H1 (cell line): ENCODE measurements at places on chromosomes 5 and 9. TPM values are rescaled to one million over a fixed set of nuclear protein-coding genes. Genes with fewer than 3 reads are reported as not detected.

DNA sequence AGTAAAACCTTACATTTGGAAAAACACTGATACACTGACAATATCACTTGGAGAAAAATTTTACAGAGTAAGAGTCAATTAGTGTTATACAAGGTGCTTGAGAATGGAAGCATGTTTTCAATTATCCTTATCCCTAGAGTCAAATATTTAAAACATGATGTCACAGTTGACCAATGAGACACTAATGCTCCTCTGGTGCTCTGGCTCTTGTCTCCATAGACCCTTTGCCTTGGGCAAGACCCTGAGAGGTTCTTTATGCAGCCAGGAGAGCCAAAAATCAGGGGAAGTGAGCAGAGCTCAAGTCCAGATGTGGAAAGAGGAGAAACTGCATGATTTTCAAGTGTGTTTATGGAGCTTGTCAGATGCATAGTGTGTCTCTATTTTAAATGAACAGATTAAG lies 153.9 kb downstream of the MARCHF11 start:
- no peak overlapping the region for H3K27ac ChIP-seq
- DNase-seq, result no peak
- H3K36me3 ChIP-seq, result no peaks in the 10 kb centered on the region

DNA sequence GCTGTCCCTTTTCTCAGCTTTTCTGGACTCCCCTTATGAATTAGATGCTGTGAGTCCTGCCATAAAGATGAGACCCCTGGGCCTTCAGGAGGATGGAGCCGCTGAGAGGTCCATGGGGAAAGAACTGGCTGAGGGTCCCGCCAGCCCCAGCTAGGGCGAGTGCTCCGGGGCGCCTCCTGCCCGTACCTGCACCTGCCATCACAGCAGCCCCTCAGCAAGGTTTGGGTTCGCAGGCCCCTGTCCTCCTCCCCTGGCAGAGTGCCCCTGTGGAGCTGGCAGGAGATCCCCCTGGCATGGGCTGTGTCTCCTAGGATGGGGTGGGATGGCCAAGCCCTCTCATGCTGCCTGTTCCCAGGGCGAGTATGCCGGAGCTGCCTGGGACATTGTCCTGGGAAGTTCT lies 64.2 kb downstream of the COL5A1 start:
- no peaks in the 10 kb centered on the region for H3K27me3 ChIP-seq
- no peak overlapping the region for H3K27ac ChIP-seq
- H3K4me3 ChIP-seq, result no peak overlapping the region
- no peak for DNase-seq
- H3K4me1 ChIP-seq, result no peaks in the 10 kb centered on the region

- no peak overlapping the region for H3K27ac ChIP-seq
- peaks cover 3% of the 10 kb centered on the region; the same call in 1 of the 2 replicates for H3K4me1 ChIP-seq
- no peak for DNase-seq
- H3K36me3 ChIP-seq, result no peaks in the 10 kb centered on the region
- no peak overlapping the region for H3K4me3 ChIP-seq
- no peaks in the 10 kb centered on the region for H3K27me3 ChIP-seq
Measured at GRCh38 chr5:117207088-117207668, 632.6 kb upstream of the SEMA6A start.

Gene CD72
- 4.0 and 4.5 TPM in 2 replicates for total RNA-seq

- no peaks in the 10 kb centered on the region; the same call in 1 of the 2 replicates for H3K4me1 ChIP-seq
- H3K27ac ChIP-seq, result no peak overlapping the region
- no peaks in the 10 kb centered on the region for H3K36me3 ChIP-seq
- no peaks in the 10 kb centered on the region for H3K27me3 ChIP-seq
- DNase-seq, result no peak
Measured at GRCh38 chr9:20377790-20378189, 244.5 kb downstream of the MLLT3 start.

Gene LRRC70
- 0.17 and 0.67 TPM in 2 replicates for total RNA-seq

- no peaks in the 10 kb centered on the region for H3K4me1 ChIP-seq
- DNase-seq, result no peak
- no peaks in the 10 kb centered on the region for H3K36me3 ChIP-seq
Measured at GRCh38 chr5:117615226-117615625, 1040.6 kb upstream of the SEMA6A start.

DNA sequence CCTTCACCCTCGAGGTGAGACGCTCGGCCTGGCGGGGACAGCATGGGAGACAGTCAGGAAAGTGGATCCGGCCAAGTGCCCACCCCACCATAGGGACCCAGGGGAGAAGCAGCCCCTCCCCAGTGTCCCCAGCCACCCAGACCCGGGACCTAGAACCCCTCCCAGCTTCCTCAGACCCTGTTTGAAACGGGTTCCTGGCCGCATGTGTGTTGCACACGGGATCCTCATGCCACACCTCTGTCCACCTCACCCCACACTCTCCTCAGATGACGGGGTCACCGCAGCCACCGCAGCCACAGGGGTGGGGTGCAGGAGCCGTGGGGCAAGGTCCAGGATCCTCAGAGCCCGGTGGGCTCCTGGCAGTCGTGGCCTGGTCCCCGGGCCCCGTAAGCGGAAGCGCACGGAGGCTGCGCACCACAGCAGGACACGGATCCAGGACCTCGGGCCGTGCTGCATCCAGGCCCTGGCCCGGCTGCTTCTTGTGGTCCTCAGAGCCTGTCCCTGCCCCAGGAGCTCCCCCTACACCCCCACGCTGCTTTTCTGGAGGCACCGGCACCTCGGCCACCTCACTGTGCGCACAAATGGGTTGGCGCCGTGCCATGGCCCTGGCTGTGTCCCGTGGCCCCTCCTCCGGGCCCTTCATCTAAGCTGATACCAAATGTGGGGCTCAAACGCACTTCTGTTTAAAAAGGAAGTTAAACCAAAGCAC lies 15.3 kb downstream of the TERT start:
- no peak overlapping the region for H3K4me3 ChIP-seq
- no peak overlapping the region for H3K27ac ChIP-seq
- no peaks in the 10 kb centered on the region for H3K27me3 ChIP-seq
- no peaks in the 10 kb centered on the region for H3K4me1 ChIP-seq
- DNase-seq, result no peak

DNA sequence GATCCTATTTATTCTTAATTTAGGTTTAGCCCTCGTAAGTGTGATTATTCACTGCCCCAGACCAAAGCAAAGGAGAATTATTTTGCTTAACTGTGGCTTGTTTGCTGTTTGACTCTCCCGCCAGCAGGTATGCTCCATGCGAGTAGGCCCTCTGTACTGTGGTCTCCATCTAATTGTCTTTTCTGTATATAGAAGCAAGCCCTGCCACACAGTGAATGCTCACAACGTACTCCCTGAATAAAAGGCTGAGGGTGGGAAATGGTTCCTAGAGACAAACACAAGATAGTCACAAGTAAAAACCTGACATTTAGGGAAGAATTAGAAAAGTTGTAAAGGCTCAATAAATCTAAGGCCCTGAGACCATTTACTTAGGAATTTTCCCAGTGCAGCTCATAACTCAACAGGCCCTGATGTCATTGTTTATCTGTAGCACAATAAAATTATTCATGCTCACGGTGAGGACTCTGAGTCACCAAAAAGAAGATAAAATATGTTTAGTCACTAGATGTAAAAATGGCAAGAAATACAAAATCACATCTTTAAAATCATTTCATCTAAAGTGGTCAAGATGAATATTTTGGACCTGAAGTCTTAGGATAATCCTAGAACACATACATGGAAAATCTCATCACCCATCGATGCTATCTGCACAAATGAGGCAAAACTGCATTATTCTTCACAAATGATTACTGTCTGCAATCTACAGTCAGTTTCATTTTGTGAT lies 473.2 kb downstream of the ENC1 start:
- DNase-seq, result no peak
- no peak overlapping the region for H3K4me3 ChIP-seq
- H3K27ac ChIP-seq, result no peak overlapping the region
- H3K36me3 ChIP-seq, result no peaks in the 10 kb centered on the region
- no peaks in the 10 kb centered on the region for H3K27me3 ChIP-seq
- H3K4me1 ChIP-seq, result no peaks in the 10 kb centered on the region

GRCh38 chr5:133742431-133742988 lies 130.2 kb upstream of the FSTL4 start:
- H3K36me3 ChIP-seq, result no peaks in the 10 kb centered on the region
- H3K27ac ChIP-seq, result no peak overlapping the region
- no peaks in the 10 kb centered on the region for H3K4me1 ChIP-seq
- no peaks in the 10 kb centered on the region for H3K27me3 ChIP-seq
- H3K4me3 ChIP-seq, result no peak overlapping the region

Gene PTGDS
- total RNA-seq, result 2.2 and 2.3 TPM in 2 replicates

Gene FOXD1
- total RNA-seq, result 0.73 and 1.1 TPM in 2 replicates

Gene IFNK
- not detected in 2 replicates for total RNA-seq

Gene FAM221B
- not detected in 2 replicates for total RNA-seq

DNA sequence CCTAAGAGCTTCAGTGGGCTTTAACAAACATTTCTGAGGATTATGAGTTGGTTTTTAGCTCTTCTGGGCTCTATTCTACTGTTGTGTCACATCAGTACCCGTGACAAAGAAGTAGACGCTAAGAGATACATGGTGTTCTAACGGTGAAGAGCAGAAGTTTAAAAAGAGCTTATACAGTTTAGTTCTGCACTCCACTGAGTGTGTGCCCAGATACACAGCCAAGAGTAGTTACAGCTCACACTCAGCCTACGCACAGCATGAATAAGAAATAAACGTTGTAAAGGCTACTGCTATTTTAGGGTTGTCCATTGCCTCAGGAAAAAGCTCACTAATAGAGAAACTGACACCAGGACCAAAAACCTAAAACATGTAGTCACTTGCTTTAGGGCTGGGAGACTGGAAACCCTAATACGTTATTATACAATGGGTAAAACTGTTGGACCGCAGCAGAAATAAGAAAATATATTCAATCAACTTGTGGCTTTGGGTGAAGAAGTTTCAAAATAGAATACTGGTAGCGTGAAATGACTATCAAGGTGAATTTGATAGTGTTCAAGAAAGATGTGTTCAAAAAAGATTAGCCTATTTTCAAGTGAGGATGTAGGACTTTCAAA lies 34.7 kb downstream of the PSIP1 start:
- H3K4me3 ChIP-seq, result no peak overlapping the region
- H3K27ac ChIP-seq, result no peak overlapping the region
- DNase-seq, result no peak

Gene CARD9
- 0.88 and 1.1 TPM in 2 replicates for total RNA-seq

Gene DOCK2
- 5.7 and 8.5 TPM in 2 replicates for total RNA-seq

Gene ACOT12
- 0.33 TPM in 1 of 2 replicates, not detected in the other for total RNA-seq

Gene RPS23
- 2,559 and 2,561 TPM in 2 replicates for total RNA-seq

GRCh38 chr5:111379391-111379816 lies 132.9 kb downstream of the STARD4 start:
- no peak for DNase-seq
- H3K27ac ChIP-seq, result no peak overlapping the region
- H3K4me1 ChIP-seq, result no peaks in the 10 kb centered on the region
- H3K27me3 ChIP-seq, result no peaks in the 10 kb centered on the region
- no peaks in the 10 kb centered on the region for H3K36me3 ChIP-seq
- no peak overlapping the region for H3K4me3 ChIP-seq

DNA sequence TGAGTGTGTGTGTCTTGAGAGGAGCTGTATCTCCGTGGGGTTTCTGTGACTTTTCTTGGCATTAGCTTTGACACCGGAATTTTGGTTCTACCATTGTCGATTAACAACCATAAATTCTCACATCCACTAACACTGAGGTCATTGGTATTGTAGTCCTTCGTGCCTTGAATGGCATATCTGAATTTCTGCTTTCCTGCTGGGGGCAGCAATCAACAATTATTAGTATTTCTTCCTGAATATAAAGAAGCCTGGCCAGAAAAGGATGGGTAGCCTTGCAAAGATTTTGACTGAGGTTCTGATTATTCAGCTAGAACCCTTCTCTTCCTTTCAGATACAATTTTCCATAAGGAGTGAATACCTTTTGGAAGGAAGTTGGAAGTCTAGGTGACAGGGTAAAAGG lies 33.5 kb upstream of the SHOC1 start:
- H3K36me3 ChIP-seq, result no peaks in the 10 kb centered on the region
- no peaks in the 10 kb centered on the region for H3K27me3 ChIP-seq
- H3K4me1 ChIP-seq, result no peaks in the 10 kb centered on the region
- no peak overlapping the region for H3K27ac ChIP-seq
- no peak overlapping the region for H3K4me3 ChIP-seq
- no peak for DNase-seq

Gene PCDHA10
- 5.4 and 5.5 TPM in 2 replicates for total RNA-seq

Gene PCDHGB7
- total RNA-seq, result 8.7 and 9.5 TPM in 2 replicates

DNA sequence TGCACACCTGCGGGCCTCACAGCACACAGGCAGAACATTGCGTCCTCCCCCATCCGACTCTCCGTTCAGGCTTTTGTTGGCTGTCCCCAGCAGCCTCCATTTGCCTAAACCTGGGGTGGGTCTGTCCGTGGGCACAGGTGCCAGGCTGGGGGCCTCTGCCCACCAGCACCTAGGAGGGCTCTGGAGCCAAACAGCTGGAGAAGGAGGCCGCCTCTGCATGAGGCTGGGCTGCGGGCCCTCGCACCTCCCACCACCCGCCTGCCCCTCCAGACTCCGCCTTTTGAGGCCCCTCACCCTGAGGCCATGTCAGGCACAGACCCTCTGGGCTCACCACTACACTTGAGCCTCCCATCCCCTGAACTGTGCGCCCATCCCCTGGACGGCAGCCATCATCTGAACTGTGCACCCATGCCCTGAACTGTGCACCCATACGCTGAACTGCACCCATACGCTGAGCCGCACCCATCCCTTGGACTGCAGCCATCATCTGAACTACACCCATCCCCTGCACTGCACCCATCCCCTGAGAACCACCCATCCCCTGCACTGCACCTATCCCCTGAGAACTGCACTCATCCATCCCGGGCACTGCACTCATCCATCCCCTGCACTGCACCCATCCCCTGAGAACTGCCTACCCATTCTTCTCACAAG lies 98.0 kb upstream of the OTULINL start:
- peaks cover 32% of the 10 kb centered on the region for H3K36me3 ChIP-seq
- H3K27ac ChIP-seq, result no peak overlapping the region
- no peaks in the 10 kb centered on the region for H3K4me1 ChIP-seq
- H3K4me3 ChIP-seq, result no peak overlapping the region
- no peaks in the 10 kb centered on the region for H3K27me3 ChIP-seq

GRCh38 chr5:33848554-33848953 lies 43.2 kb downstream of the ADAMTS12 start:
- no peak overlapping the region for H3K4me3 ChIP-seq
- H3K36me3 ChIP-seq, result 0 out of 2 replicates have a peak, but pooled peaks cover 4% of the 10 kb centered on the region
- H3K27ac ChIP-seq, result no peak overlapping the region
- peaks cover 5% of the 10 kb centered on the region for H3K4me1 ChIP-seq
- no peaks in the 10 kb centered on the region for H3K27me3 ChIP-seq
- DNase-seq, result no peak

Gene KIF4B
- 0.08 and 0.15 TPM in 2 replicates for total RNA-seq

Gene HABP4
- total RNA-seq, result 10.5 and 11.2 TPM in 2 replicates

DNA sequence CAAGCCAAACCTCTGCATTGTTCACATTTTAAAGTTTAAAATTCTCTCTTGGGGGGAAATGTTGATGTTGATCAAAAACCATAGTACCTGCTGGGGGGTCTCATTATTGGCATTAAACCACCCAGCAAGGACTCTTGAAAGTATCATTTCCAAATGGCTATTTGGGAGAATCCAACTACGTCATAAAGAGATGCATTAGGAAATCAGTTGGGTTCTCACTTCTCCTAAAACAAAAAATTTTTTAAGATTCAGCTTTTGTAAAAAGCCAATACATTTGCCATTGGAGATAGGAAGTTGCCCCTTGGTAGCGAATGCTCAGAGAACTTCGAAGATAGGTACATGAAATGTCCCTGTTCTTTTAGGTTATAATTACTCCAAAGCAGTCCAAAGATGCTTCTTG lies 96.4 kb downstream of the GNAQ start:
- H3K27ac ChIP-seq, result no peak overlapping the region
- H3K27me3 ChIP-seq, result no peaks in the 10 kb centered on the region
- H3K36me3 ChIP-seq, result no peaks in the 10 kb centered on the region
- no peak overlapping the region for H3K4me3 ChIP-seq
- DNase-seq, result no peak
